HAP-1 (cell line): ENCODE measurements at places on chromosomes 7 and 10.

DNA sequence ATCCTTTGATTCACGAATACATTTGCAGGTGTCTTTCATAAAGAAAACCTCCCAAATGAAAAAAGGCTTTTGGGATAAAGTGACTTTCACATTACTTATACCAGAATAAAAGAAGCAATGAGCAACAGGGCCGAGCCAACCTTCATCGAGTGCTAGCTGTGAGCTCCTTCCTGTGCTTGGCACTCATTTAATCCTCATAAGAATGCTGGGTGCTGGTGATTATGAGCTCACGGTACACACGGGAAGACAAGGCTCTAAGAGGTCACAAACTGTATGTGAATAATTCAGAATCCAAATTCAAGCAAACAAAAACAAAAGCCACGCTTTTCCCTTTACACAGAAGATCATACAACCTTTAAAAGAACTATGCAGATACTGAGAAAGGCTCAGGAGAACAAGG, 156.2 kb downstream of the COBL start:
- DNase-seq = peak; percentile 21

- no peak for DNase-seq
Observed at GRCh38 chr7:42964293-42964692, 32.1 kb downstream of the MRPL32 start.

GRCh38 chr10:101935431-101935830, 91.8 kb upstream of the KCNIP2 start:
- DNase-seq = no peak

- no peak for DNase-seq
Observed at GRCh38 chr7:49530481-49530880, 243.0 kb upstream of the VWC2 start.

DNA sequence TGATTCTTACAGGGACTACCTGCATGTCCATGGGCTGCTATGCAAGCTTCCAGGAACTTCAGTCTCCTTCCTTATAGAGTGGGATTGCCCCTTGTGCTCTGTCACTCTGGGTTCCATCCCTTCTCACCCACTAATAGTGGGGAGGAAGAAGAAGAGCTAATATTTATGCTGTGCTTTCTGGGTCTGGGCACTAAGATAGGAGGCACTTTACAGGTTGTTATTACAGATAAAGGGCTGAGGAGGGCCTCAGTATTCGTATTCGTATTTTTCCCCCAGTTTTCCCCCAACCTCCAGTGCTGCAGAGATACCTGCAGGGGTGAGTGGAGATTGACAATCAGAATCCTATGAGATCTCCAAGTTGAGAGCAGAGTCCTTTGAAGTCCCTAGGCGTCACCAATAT, 14.2 kb downstream of the HK1 start:
- no peak for DNase-seq

DNA sequence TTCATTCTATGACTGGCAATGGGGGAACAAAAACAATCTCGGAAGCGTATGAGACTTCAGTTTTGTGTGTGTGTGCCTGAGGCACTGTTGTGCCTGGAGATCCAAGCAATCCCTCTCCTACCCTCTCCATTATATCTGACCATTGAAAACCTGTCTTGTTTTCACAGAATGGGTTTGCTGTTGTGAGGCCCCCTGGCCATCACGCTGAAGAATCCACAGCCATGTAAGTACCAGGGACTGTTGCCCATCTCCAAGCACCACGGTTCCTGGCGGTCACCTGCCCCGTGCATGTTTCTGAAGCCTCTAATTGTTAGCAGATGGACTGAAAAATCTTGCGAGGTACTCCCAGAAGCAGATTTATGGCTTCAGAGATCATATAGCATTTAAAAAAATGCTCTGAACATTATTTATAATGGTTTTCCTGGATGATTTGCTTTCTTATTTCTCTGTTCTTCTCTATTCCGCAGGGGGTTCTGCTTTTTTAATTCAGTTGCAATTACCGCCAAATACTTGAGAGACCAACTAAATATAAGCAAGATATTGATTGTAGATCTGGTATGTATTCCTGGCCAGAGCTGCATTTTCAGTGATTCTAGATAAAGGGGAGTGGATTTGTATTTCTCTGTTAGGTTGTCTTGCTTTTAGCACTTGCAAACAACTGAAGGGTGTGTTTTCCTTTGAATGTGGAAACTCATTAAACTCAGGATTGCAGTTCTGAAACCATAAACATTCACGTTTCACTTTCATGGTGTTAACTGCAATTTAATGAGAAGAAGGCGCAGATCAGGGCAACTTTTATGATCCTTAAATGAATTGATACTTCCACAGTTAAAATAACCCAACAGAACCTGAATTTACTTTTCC, 288.2 kb downstream of the TWIST1 start:
- no peak for DNase-seq

DNA sequence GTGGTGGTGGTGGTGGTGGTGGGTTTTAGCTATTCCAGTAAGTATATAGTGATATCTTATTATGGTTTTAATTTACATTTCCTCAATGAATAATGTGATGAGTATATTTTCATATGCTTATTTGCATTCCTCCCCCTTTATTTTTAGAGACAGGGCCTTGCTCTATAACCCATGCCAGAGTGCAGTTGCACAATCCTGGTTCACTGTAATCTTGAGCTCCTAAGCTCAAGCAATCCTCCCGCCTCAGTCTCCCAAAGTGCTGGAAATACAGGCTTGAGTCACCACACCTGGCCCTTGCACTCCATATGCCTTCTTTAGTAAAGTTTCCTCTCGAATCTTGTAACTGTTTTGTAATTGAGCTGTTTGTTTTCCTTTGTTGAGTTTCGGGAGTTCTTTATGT, 577.7 kb upstream of the AUTS2 start:
- no peak for DNase-seq

DNA sequence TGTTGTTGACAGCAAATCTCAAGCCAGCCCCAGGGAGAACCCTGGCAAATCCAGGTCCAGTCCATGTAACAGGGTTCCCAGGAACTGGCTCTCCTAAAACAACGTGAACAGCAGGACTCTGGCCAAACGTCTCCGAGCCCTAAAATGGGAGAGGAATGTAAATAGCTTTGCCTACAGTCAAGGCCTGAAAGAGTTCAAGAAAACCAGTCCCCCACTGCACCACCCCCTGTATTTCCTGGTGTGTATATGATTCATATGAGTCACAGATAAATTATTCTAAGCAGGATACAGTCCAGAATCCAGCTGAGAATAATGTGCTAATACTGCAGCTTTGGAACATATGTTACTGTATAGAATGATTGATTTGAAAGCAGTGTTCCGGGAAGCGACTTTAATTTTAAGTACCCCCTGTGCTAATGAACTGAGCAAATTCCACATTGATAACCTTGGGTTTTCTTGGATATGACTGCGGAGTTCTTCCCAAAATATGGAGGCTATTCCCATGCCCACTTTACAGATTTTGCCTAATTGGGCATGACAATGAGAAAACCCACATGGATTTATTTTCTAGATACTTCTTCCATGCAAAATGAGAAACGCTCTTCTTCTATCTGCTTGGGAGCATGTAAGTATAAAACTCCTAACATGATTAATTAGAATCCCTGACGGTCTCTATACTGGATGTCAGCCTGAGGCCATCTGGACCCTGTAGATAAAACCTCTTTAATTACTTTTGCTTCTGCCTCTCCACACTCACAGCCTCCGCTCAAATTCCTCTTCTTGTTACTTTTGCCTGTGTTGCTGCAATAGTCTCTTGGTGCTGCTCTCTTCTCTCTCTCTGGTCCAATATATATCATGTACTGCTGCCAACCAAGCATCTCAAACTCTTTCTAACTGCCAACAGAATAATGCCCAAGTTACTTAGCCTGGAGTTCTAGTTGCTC, 50.2 kb downstream of the LAMB4 start:
- no peak for DNase-seq

GRCh38 chr7:21617916-21618390, 75.1 kb downstream of the DNAH11 start:
- DNase-seq = no peak

DNA sequence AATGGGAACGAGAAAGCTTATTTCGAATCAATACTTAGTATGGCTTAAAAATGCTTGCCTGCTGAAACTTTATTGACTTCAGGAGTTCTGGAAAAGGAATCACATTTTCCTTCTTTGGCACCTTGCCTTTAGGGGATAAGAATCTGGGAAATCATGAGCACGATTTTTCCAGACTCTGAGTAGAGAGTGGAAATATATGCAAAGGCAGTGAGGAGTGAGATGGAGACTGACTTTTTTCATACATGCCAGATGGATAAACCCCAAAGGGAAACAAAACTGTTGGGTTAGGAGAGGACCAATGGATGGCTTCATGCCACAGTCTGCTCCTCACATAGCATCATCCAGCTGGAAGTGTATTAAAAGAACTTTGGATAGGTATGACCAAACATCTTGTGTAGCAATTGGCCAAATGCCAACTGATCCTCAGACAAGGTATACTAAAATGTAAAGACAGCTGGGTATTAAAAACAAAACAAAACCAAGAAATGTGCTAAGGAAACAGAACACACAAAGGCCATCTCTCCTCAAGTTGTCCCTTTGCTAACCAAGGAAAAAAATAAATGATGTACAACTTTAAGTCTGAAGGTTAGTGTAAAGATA, 1.7 kb downstream of the COL28A1 start:
- no peak for DNase-seq
